Fibroblast of skin of right biceps (primary cell): ENCODE measurements at places on chromosomes 6 and 20.

GRCh38 chr20:42376131-42376530 lies 758.0 kb upstream of the CHD6 start:
- DNase-seq: no peak

- peak; percentile 86 for DNase-seq
Observed at GRCh38 chr6:27791182-27791943, 120.8 kb downstream of the OR2B2 start.

DNA sequence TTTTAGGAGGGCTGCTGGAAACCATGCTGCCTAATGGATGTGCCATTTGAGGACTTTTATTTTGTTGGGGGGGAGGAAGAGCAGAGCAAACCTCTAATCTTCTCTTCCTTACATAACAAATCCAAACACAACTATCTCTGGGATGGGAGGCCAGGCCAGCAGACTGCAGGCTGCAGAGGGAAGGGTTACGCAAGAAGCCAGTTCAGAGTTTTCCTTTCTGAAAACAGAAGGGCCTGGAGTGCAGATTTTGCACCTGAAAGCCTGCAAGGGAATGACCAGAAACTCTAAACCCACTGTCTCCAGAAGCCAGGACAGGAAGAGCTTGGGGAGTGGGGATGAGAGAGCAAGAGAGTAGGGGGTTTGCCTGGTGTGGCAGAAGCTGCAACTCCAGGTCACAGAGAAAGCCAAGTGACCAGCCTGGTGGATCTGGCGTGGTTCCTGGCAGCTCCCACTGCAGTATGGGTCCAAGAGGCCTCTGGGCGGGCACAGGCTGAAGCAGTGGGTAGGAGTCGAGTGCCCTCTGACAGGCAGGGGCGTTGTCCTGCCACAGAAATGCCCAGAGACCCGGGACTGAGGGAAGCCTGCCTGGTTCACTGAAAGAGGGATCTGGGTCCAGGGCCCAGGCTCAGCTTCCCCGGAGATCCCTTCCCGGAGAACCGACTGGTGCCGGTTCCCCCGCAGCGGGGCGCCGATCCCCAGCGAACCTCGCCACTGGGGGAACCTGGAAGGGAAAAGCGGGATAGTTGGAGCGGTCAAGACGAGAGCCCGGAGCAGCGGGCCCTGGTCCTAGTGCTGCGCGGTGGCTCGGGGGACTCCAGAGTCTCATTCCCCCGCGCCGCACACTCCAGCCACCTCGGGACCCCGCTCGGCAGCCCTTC lies 6.7 kb downstream of the MAFB start:
- DNase-seq: peak; percentile 22

- peak; percentile 31 for DNase-seq
Observed at GRCh38 chr6:150899231-150899630, 33.7 kb downstream of the MTHFD1L start.

DNA sequence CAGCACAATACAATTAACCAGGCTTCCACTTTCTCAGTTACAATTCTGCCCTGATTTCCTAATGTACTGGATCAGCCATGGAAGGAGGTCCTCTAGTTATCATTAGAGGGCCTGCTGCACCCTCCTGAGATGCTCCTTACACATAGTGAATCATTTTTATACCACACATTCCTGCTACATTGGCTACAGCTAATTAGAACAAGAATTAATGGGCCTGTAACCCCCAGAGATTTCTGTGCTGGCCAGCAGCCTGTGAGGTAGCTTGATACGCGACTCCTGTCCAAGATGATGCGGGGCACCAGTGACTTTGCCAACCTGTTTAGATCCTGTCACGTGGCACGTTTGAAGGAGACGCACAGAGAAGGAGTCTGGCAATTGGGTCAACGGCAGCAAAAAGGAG lies 422.8 kb downstream of the EPM2A start:
- DNase-seq: no peak

DNA sequence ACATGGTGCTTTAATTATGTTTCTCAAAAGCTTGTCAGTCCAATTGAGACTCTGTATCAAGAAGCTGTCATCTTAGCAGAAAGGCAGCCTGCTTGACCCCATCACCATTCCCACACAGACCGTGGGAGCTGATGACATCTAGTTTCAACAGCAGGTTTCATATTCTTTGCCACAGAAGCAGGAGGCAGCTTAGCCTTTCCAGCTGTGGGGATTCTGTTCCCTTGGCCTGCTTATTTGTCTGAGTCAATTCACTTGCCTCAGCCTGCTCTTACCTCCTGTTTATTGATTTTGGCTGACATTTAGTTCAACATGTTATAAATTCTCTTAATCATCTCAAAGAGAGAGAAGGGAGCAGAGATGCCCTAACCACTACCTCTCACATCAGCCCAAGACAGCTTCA lies 527.7 kb downstream of the ADGRB3 start:
- peak; percentile 6 for DNase-seq

DNA sequence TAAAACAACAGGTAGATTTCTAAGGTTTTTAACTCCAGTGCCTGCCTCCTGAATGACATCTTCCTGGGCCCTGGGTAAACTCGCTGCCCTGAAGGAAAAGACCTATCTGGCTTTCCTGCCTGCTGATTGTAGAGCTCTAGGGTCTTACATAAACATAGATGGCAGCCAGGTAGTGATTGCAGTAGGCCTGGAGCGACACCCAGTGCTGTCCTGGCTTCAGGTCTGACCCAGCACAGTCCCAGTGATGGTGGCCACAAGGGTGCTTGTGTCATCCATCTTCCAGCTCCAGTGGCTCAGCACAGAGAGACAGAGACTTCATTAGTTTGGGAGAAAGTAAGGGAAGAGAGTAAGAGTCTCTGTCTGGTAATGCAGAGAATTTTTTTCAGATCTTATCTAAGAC lies 542.9 kb upstream of the IMPG1 start:
- no peak for DNase-seq

GRCh38 chr6:108781419-108782100 lies 66.7 kb upstream of the ARMC2 start:
- peak; percentile 46 for DNase-seq

DNA sequence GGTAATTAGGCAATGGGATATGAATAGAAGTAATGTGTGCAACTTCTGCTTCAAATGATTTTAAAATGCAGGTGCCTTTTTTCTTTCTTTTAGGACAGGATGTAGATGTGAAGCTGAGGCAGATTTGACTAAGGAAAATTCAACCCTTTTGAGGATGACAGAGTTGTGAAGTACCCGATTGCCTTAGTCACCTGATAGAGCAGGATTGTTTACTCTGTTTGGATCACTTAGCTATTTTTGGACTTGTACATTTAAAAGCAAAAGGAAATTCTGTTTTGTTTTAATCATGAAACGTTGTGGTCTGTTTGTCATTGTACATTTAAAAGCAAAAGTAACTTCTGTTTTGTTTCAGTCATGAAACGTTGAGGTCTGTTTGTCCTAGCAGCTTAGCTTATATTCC lies 143.4 kb downstream of the FAM83B start:
- DNase-seq: no peak

- DNase-seq: no peak
Observed at GRCh38 chr20:2701671-2702081, 9.1 kb downstream of the EBF4 start.

- DNase-seq: no peak
Observed at GRCh38 chr20:46590443-46590842, 40.0 kb upstream of the OCSTAMP start.

- no peak for DNase-seq
Observed at GRCh38 chr20:47400685-47401084, 44.2 kb upstream of the ZMYND8 start.

DNA sequence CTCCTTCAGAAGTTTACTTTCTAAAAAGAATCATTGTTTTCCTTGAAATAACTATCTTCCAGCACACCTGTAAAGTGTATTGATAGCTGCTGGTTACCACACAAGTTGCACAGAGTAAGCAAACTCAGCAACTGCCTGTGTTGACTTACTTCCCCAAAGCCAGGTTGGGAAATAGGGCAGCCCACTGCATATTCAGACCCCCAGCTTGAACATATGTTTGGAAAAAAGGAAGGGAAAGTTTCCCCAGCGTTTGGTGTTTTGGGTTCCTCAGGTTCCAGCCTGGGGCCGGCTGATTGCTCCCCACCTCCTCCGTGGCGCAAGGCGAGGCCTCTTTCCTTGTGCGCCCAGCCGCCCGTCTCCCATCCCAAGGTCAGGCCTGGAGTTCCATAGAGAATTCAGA lies 70.1 kb upstream of the QKI start:
- no peak for DNase-seq

DNA sequence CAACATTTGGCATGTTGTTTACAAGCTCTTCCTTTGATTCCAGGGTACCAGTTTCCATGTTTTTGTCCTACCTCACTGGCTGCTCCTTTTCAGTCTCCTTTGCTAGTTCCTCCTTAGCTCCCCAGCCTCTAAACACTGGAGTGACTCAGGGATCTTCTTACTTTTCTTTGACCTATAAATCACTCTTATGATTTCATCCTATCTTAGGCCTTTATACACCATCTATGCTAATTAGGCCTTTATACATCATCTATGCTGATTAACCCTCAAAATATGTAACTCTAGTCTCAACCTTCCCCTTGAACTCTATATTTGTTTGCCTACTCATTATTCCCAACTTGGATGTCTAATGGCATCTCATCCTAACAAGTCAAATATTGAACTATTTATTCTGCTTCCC lies 9.5 kb downstream of the TMEM30A start:
- peak; percentile 97 for DNase-seq

DNA sequence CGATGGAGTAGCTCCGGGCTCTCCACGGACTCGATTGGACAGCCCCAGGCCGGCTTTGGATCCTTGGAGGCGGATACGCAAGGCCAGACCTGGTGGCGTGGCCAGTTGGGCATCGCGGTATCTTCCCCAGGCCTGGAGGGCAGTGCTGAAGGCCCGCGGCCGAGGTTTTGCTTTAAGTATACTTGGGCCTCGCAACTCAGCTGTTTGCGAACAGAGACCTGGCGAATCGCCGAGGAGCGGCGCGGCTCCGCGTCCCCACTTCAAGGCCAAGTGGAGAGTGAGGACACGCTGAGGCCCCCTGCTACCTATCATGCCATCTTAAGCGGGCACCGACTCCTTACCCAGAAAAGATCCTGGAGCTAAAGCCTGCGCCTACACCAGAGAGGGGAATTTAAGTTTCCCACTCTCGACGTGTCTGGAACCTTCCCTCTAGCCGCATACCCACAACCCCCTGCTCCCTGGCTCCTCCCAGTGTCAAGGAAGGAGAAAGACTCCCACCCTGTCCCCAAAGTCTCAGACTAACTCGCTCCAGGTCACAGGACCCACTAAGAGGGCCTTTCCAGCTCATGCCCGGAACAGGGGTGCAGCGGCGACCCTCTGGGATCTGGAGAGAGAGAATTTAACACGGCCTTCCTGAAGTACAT lies 4.1 kb downstream of the LINC00237 start:
- DNase-seq: no peak

- DNase-seq: no peak
Observed at GRCh38 chr20:38092260-38092857, 58.8 kb downstream of the RPRD1B start.

DNA sequence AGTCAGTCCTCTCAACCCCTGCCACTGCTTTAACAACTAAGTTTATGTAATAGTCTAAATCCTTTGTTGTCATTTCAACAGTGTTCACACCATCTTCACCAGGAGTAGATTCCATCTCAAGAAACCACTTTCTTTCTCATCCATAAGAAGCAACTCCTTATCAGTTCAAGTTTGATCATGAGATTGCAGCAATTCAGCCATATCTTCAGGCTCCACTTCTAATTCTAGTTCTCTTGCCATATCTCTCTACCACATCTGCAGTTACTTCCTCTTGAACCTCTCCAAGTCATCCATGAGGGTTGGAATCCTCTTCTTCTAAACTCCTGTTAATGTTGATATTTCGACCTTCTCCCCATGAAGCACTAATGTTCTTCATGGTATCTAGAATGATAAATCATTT lies 57.9 kb upstream of the FOXO3 start:
- DNase-seq: no peak

DNA sequence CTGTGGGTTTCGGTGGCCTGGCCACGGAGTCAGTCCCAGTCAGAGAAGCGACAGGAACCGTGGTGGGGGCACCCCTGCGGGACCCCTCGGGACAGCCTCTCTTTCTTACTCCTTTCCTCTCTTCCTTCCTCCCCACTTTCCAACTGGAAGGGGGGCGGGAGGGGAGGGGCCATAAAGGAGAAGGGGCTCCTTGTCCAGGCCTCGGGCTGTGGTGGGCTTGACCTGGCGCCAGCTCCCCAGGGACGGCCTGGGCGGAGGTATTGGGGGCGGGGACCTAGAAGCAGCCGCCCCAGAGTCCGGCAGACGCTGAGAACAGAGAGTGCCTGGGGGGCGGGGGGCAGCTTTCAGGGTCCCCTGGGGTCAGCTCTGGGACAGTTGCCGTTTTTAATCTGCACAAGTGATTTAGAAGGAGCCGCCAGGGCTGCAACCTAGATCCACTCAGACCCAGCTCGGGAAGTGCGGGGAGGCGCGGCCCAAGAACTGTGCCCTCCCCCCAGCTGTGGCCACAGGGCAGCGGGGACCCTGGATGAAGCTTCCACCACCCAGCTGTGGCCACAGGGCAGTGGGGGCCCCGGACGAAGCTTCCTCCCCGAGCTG lies 6.4 kb upstream of the ABHD16B start:
- DNase-seq: no peak

- no peak for DNase-seq
Observed at GRCh38 chr6:109485266-109485935, 2.4 kb upstream of the ZBTB24 start.

DNA sequence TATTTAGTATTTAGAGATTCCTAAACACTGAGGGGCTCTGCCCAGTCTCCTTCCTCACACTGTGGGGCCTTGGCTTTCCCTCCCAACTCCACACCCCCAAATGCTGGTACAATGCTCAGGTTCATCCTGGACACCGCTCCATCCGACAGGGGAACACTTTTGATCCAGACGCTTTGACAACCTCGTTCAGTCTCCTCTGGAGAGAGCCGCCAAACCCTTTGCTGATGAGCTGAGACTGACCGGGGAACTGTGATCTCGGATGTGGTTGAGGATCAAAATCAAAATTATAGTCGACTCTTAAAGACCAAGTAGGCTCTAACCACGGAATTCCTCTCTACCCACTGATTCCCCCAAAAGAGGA lies 38.8 kb upstream of the HLA-E start:
- no peak for DNase-seq

- no peak for DNase-seq
Observed at GRCh38 chr20:24022621-24023180, 34.1 kb upstream of the GGTLC1 start.

DNA sequence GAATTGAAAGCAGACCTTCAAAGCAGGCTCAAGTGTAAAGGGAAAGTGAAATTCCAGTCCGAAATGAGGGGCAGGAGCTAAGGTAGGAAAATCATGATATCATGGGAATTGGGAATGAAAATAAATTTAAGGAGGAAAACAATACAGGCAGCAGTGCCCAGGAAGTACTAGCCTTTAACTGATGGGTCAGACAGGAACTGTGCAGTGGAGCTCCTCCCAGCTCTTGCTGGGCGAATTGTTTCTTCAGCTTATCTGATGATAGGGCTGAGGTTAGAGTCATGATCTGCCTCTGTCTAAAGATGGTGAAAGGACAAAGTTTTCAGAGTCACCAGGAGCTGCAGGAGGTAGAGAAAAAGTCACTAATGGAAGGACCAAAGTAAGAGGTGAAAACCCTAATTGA lies 457.9 kb upstream of the PTCHD4 start:
- no peak for DNase-seq
